Calu3 (cell line): ENCODE measurements at places on chromosomes 6 and 20. TPM values are rescaled to one million over a fixed set of nuclear protein-coding genes. Genes with fewer than 3 reads are reported as not detected.

Gene KIF25
- total RNA-seq = not detected in 2 replicates

Gene MANEA
- 12.4 and 22.6 TPM in 2 replicates for total RNA-seq

Gene MEP1A
- not detected in 2 replicates for total RNA-seq

Gene ANKEF1
- total RNA-seq = 9.0 and 11.0 TPM in 2 replicates

Gene UFL1
- 16.5 and 19.3 TPM in 2 replicates for total RNA-seq

Gene EIF6
- 271 and 317 TPM in 2 replicates for total RNA-seq

Gene ME1
- 11.4 and 14.5 TPM in 2 replicates for total RNA-seq

Gene ZC3H12D
- total RNA-seq = 0.05 and 0.20 TPM in 2 replicates

Gene ZBP1
- total RNA-seq = 2.9 and 12.5 TPM in 2 replicates

Gene KCNQ5
- total RNA-seq = 0.10 TPM in 1 of 2 replicates, not detected in the other

Gene PACSIN1
- 0.26 and 0.69 TPM in 2 replicates for total RNA-seq

Gene ERVFRD-1
- total RNA-seq = not detected in 2 replicates

GRCh38 chr6:169669889-169670288 is 31.9 kb downstream of the WDR27 start:
- no peak for DNase-seq

- DNase-seq = no peak
These were observed 265.3 kb upstream of the TCF21 start for GRCh38 chr6:133623621-133624020.

DNA sequence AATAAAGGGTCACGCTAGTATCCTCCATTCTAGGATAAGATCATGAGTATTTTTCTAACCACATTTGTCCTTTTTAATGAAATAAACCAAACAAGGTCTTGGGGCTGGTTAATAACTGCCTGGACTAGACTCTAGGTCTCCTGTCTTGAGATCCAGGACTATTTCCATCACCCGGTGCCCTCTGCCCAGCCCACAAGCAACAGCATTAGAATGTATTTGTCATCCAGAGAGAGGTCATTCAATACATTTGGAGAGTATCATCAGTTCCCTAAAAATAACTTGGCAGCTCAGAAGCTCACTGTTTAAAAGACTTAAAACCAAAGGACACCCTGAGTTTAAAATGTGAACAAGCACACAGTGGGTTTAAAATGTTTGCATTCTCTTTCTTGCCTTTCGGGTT is 4.4 kb upstream of the RBM24 start:
- no peak for DNase-seq

- no peak for DNase-seq
These were observed 53.7 kb downstream of the MOCS1 start for GRCh38 chr6:39880594-39880993.

- DNase-seq = no peak
These were observed 78.6 kb upstream of the SMIM8 start for GRCh38 chr6:87243812-87244211.

GRCh38 chr6:56650191-56650590 is 7.5 kb upstream of the DST start:
- DNase-seq = no peak

GRCh38 chr20:6212903-6213302 is 90.1 kb upstream of the FERMT1 start:
- no peak for DNase-seq

DNA sequence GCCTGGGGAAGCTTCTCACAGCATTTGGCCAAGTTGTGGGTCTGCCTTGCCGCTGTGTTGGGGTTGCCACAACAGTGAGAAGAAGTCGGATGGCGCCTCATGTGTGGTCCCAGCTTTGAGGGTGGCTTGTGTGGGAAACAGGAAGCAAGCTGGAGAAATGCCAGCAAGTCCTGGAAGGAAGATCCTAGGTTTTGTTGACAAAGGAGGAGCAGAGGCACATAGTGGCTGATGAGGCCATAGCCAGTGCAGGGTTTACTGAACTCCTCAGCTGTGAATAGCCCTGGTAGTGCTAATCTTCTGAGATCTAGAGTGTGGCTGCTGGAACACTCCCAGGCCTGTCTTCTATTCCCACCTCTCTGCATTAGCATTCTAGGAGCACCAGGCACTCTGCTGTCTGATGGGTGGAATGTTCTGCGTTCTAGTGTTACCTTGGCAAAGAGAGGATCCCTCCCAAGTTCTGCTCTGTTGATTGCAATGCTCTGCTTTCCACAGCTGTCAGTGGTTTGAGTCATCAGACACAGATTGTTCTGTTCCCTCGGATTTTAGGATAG is 25.2 kb downstream of the SNPH start:
- no peak for DNase-seq

- no peak for DNase-seq
These were observed 1343.4 kb downstream of the GRIK2 start for GRCh38 chr6:102736941-102737368.

DNA sequence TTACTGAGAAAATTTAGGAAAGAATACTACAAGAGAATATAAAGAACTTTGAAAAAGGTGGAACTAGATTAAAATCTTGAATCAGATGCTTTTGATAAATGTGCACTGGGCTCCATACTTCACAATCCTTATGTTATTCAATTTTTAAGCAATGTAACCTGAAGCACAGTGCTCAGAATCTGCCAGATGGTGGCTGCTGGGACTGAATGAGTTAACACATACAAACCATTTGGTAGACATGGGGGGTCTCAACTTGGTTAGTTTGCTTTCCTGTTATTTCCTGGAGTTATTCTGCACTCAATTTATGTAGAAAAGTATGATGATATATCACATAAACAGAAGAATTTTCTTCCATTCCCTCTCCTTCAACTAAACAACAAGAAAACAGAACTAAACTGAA is 326.5 kb downstream of the RNGTT start:
- DNase-seq = no peak

DNA sequence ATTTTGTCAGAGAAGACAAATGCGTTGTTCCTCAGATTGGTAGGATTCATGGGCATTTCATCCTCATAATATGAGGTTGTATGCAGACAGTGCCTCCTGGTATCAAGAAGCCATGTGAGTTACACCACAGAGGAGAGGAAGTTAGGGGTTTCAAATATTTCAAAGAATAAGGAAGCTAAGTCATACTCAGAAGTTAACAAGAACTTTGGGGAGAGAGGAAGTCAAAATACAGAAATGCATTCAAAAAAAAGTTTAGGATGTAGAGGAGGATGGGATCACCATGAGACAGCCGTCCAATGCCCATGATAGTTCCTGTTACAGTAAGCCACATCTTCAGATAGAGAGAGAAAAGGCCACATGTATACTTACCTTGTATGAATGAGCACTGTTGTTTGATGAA is 22.3 kb downstream of the HLA-DOB start:
- no peak for DNase-seq

- DNase-seq = peak; percentile 67
These were observed 102.7 kb downstream of the SLC23A2 start for GRCh38 chr20:4898282-4899244.

DNA sequence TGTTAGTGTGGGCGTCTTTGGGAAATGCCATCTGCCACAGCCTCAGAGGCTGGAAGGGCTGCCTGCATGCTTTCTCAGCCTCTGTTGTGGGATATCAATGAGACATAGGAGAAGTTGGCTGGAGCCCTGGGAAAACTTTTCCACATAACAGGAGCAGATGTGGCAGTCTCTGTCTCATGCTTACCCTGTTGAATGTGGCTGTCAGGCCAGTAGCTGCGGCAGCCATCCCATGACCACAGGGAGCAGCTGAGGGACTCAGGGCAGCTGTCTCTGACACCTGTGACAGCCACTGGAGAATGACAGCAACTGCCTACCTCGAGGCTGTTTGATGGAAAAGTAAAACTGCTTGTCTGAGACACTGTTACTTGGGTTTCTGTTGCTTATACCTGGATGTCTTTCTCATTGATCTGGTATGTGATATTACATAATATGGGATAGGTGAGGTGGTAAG is 64.4 kb downstream of the TULP4 start:
- DNase-seq = no peak

DNA sequence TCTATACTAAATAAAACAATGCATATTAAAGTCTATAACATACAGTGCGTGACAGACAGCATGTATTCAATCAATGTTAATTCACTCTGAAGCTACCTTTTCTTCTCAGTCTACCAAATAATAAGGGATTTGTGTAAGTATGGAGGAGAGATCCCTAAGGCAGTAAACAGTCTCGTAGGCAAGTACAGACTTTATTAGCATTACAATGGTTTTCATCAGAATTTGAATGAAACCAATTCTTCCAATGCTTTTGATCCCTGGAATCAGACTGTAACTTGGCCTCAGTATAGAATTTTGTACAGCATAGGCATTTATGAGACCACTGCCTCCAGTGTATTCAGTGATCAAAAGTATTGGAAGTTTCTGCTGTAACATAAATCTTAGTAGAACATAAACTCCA is 19.5 kb downstream of the LYRM4 start:
- DNase-seq = no peak

DNA sequence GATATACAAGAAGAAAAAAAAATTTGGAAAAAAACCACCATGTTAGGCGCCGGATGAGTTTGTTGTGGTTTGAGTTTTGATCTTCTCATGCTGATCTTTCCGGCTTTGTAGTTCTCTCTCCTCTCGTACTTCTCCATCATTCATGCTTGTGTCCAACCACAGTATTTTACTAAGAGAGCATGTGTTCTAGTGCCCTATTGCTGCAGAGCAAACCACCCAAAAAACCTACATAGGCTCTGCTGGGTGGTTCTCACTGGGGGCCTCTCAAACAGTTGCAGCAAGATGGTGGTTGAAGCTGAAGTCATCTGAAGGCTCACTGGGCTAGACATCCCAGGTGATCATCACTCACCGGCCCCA is 404.2 kb downstream of the PLCB1 start:
- no peak for DNase-seq

DNA sequence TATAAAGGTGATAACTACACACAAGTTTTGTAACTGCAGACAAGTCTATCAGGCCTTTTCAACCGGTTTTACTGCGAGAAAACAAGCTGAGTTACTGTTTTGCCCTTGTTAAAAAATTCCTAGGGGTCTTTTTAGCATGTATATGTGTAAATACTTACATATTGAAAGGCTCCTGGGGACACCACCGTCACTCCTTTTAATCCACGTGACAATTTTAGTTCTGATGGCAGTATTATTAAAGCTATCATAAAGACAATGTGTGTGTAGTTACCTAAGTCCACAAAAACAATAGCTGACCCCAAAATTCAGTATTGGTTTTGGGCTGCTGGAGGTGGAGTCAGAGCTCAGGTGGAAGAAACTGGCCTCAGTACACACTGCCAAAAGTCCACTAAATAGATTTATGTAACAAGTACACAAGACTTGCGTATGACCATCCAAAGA is 41.3 kb upstream of the HFE start:
- no peak for DNase-seq

DNA sequence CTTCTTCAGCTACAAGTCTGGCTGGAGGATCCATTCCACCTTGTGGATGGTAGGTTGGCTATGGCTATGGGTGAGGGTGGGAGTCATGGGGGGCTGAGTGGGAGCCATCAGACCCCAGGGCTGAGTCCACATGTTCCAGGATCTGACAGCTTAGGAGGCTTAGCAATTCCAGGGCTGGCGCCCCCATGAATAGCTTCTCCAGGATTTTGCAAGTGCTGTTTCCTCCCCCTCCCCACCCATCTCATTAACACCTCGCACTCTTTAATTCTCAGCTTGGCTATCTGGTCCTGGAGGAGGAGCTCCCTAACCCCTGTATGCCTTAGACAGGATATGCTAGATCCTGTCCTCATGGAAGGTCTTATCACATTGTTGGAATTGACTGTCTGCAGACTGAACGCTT is 39.0 kb upstream of the ANGPT4 start:
- DNase-seq = no peak

- DNase-seq = no peak
These were observed 900.5 kb downstream of the C6orf118 start for GRCh38 chr6:164408868-164409267.

GRCh38 chr20:46215913-46216707 is 92.2 kb downstream of the CDH22 start:
- DNase-seq = peak; percentile 92

DNA sequence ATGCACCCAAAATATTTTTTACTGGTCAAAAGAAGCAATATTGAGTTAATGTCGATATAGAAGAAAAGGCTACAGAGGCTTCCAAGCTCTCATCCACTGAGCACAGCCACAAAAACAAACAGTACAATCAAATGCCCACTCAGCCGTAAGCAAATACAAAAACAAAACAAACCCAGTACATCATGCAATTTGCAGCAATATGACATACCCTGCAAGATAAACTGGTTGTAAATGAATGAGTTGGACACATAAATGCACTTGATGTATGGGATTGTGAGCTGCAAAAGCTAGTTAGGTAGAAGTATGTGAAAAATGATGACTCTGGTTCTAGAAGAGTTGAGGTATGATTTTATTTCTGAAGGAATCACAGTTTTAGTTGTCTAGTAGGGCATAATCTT is 83.9 kb downstream of the SESN1 start:
- no peak for DNase-seq

GRCh38 chr6:63997221-63997620 is 361.6 kb downstream of the PHF3 start:
- DNase-seq = no peak

DNA sequence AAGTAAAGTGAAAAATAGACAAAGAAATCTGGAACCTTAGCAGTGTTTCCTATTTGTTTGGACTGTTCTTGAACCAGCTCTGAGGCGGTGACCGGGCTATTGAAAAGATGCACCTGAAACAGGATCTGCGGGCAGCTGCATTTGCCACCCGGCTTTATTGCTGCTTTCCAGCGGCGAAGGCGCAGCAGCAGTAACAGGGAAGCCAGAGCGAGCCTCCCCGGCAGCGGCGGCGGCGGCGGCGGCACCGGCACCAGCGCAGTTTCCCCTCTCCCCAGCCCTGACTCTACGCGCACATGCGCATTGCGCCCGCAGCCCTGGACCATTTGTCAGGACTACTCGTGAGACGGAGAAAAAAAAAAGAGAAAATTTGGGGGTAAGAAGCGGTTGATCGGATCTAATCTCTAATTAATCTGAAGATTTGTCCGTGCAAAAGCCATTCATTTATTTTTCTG is at the start of gene L3MBTL3:
TSS of gene L3MBTL3 (plus strand) at position 290 of the 452 bp plus-strand sequence. CDS start 24,119 bp downstream, outside the sequence.
- peak; percentile 84 for DNase-seq

DNA sequence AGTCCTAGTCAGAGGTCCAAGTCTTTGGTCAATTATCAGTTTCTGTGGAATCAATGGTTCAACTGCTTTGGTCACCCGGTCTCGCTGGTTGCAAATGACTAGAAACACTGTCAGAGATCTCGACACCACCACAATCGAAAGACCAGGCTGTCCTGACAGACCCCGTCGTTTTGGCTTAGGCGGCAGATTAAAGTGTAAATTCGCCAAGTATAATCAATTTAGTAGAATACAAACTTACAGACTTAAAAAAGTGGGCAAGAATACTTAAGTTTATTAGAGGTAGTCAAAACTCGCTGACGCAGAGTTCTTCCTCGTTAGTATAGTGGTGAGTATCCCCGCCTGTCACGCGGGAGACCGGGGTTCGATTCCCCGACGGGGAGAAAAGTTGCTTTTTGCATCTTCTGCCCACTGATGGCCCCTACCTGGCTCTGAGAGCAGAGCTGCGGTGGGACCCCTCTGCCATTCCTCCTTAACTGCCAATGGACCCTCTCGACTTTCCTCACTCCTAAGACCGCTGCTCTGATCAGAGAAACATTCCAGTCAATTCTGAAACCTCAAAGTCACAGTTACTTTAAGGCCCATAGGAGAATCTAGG is 30.6 kb upstream of the ZNF184 start:
- peak; percentile 85 for DNase-seq

DNA sequence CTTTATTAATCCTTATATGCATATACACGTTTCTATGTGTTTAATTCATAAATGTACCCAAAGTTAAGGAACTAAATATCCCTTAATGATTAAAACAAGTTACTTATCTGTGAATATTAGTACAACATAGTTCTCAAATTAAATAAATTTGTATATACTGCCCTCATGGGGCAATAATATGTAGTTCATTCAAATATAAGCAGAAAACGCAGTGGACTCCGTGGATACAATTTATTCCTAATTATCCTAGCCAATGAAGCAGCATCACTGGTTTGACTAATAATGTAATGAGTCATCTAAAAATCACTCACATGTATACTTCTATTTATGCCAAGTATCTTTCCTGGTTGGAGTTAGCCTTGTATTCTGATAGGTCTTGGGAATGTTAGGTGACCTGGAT is 111.6 kb downstream of the TBC1D32 start:
- DNase-seq = no peak
